CD8-positive, alpha-beta T cell (primary cell): ENCODE measurements at places on chromosomes 7 and 10. TPM values are rescaled to one million over a fixed set of nuclear protein-coding genes. Genes with fewer than 3 reads are reported as not detected.

DNA sequence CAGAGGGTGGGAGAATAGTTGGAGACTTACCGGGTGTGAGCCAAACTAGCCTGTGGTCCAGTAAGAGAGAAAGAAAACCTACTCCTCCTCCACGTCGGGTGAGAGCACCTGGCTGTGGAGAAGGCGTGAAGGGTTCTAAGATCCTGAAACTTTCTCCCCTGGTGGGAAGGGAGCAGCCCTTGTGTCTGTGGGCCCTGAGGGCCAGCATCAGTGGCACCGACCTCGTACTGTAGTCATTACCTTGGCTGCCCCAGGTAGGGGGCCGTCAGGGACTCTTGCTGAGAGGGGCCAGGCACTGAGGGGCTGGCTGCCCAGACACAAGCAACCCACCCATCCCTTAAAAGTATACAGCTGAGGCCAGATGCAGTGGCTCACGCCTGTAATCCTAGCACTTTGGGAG, 69.5 kb upstream of the LOXL4 start:
- DNase-seq: no peak

GRCh38 chr10:93703066-93703465, 674 bp upstream of the FRA10AC1 start:
- DNase-seq: no peak

- no peak for DNase-seq
These were observed 6.1 kb upstream of the DDX50 start for GRCh38 chr10:68895041-68895440.

DNA sequence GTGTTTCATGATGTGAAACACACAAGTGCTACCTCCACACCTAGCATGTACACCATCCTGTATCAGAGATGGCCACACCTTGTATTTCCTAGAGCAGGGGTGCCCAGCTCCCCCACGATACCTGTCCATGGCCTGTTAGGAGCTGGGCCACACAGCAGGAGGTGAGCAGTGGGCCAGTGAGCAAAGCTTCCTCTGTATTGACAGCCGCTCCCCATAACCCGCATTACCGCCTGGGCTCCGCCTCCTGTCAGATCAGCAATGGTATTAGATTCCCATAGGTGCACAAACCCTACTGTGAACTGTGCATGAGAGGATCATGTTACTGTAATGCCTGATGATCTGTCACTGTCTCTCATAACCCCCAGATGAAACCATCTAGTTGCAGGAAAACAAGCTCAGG, 145.6 kb upstream of the RNF32 start:
- DNase-seq: no peak

- no peak for DNase-seq
These were observed 118.1 kb downstream of the TPST1 start for GRCh38 chr7:66323114-66323796.

- no peak for DNase-seq
These were observed 36.0 kb upstream of the PAX2 start for GRCh38 chr10:100709146-100710082.

DNA sequence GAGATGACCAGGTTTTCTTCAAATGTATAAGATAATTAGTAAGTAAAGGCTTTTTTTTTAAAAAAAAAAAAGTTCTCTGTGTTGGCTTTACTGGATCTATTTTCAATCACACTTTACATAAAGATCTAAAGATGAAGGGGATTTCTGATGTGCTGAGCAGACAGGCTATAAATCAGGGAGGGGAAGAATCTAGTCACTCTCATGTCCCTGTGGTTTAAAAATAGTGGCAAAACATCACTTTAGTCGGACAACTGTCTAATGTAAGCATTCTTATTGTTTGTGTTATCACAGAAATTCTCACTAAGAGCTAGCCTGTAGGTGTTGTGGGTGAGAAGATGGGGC, 132.7 kb downstream of the ICA1 start:
- DNase-seq: peak; percentile 65

DNA sequence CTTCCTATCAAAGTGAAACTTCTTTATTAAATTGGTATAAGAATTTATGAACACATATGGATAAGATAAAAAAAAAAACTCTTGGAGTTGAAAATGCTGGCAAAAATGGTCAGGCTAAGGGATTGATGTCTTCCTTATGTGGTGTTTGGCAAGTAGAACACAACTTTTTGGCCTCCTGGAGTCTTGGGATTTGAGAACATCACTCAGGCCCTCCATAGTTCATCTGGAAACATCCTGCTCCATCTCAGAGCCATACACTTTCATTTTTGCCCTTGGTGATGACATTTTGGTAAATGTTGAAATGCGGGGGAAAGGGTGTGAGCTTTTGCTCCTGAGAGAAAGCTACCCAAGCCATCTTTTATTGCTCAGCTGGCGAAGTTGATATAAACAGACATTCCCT, 27.5 kb upstream of the BTBD16 start:
- DNase-seq: no peak

DNA sequence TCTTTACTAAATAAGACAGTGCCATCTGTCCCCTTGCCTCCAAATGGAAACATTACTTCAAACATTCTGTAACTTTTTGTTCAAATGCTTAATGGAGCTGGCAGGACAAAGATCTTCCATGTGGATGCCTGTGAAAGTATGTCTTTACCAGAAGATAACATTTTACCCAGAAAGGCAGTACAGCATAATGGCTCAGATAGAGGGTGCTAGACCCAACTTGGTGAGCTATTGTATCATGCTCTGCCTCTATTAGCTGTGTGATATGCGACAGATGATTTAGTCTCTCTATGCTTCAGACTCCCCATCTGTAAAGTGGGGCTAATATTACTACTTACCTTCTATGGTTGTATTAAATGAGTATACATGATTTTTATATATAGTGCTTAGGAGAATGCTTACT, 8.8 kb upstream of the SMKR1 start:
- DNase-seq: no peak

DNA sequence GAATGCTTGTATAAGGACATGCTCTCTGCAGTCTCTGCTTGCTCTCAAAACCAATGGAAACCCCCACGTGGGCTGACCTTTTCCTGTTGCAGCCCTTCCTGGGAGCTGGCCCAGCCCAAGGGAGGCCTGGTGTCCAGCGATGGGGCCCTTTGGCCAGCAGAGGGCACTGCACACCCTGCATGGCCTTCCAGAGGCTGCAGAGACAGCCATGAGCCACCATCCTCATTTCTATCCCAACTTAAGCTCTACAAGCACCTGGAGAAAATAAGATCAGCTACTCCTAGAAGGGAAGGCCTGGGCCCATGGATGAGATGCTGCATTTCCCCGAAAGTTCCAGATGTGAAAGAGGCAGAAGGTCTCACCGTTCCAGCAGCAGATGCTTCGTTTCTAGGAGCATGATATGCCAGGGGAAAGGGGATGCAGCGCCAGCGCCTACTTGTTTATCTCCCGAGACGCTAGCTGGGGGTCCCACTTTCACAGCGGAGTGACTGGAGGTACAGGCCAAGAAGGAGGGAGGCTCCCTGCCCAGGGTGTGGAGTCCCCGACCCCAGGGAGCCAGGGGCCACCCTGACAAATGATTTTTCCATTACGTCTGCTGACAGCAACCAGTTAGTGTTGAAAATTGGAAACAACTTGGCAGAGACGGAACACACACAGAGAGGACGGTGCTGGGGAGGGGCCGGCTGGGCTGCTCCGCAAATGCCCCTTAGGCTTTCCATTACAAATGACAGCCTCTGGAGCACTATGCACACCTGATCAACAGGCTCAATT, 106.4 kb downstream of the ZRANB1 start:
- peak; percentile 23 for DNase-seq

DNA sequence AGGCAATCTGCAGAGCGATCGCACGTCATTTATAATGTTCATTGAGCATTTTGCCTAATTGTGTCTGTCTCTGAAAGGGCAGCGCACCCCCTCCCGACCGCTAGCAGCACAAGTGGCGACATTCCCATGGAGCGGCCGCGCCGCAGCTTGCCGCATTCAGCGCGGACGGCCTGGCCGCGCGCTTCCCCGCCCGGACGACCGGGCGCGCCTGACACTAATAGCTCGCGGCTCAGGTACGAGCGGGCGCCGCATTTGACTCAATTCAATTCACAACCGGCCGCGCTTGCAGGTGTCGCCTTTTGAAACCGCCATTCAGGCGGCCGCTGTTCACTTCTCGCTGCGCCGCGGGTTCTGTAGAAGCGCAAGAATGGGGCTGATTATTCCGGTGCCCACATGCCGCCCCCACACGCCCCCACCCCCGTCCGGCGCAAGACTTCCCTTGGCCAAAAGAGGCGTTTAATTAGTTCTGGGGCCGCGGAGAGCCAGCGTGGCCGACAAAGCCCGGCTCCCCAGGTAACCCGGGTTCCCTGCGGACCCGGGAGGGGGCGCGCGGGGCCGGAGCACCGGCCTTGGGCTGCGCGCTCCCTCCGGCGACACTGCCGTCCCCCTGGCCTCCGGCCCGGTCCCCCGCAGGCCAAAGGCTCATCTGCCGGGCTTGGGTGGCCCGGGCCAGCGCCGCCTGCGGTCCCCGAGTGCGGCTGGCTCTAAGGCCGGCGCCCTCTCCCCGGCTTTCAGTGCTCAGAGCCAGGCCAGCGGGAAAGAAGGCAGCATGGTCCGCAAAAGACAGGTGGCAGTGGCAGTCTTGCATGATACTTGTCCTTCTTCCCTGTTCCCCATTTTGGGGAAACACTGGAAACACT, 18.7 kb upstream of the PTF1A start:
- no peak for DNase-seq

GRCh38 chr10:133372507-133372906, 647 bp downstream of the ECHS1 start:
- DNase-seq: no peak

- peak; percentile 68 for DNase-seq
These were observed 5.3 kb downstream of the HOXA11 start for GRCh38 chr7:27179503-27180430.

GRCh38 chr7:20794676-20795075, 8.0 kb upstream of the SP8 start:
- no peak for DNase-seq

DNA sequence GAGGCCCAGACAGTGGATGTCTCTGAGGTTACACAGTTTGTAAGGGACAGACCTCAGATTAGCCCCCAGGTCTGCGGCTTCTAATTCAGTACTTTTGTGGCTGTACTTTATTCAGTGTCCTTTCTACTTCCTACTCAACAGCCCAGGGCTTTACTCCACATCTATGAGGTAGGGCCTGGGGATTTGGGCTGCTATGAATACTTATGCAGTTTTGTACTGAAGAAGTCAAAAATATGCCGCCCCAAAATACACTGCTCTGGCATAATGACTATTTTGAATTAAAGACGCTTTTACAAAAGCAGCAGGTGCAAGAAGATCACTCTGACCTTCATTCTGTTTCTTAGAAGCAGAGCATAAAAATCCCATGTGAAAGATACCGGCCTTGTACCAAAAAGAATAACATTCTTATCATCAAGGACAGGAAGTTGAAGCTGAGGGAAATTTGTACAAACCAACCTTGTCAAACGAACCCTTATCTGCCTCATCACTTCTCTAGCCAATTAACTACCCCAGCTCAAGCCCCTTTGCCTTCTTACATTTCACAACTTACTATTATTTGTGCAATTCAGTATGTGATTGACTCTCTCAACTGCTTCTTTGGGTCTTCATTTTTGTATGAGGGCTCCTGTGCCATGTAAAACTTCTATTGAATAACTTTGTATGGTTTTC, 26.1 kb upstream of the TRUB1 start:
- no peak for DNase-seq

DNA sequence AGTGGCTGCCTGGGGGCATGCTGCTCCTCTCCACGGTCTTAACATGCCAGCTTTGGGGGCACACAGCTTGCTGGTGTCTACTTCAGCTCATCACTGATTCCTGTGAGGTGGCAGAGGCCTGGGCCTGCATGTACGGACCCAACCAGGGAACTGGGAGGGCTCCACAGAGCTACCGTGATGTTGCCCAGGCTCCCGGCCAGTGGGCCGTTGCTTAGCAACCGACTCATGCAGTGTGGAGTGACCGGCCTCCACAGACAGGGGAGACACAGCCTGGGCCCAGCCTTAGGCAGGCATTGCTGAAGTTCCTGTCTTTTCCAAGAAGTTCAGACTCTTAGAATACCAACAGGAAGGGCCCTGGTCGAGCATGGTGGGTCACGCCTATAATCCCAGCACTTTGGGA, 25.8 kb upstream of the SH2B2 start:
- no peak for DNase-seq

GRCh38 chr7:9955138-9955537, 1018.5 kb upstream of the PHF14 start:
- DNase-seq: no peak

- DNase-seq: no peak
These were observed 212.3 kb downstream of the C7orf25 start for GRCh38 chr7:42699380-42700178.

DNA sequence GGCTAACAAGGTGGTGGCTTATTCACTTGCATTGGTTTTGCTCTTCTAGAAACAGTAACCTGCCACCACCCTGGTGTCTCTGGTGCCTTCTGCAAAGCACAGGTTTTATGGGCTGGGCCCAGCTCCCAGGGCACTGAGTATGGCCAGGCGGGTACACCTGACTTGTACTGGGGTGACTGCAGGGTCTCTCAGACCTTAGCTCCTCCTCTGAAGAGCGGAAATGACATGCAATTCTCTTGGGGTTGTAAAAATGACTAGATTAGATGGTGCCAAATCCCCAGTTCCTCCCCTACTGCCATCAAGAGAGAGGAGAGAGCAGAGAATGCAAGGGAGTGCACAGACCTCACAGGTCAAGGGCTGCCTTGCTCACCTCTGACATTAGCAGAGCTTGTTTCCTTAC, 14.7 kb downstream of the ESYT2 start:
- DNase-seq: peak; percentile 39

GRCh38 chr7:132436121-132436520, 140.1 kb downstream of the PLXNA4 start:
- no peak for DNase-seq

DNA sequence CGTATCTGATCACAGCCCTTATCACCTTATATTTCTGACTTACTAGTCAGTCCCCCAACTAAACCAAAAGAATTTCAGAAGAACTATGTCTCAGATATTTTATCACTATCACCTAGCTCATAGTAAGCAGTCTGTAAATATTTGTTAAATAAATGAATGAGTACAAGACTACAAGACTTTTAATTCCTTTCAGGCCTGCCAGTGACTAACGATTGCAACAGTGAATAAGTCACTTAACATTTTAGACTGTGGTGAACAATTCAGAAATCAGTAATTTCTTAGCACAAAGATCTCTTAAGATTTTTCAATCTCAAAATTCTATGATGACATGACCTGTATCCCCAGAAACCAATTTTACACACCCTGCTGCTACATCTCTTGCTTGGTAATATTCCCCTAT, 162.2 kb downstream of the IMMP2L start:
- DNase-seq: no peak

- DNase-seq: no peak
These were observed 30.0 kb downstream of the AGAP4 start for GRCh38 chr10:45817130-45817859.

GRCh38 chr7:80014511-80014910, 120.1 kb upstream of the GNAI1 start:
- no peak for DNase-seq

GRCh38 chr7:1752771-1753563, 82.9 kb downstream of the ELFN1 start:
- no peak for DNase-seq

GRCh38 chr10:103936022-103936421, 18.0 kb upstream of the STN1 start:
- DNase-seq: no peak

GRCh38 chr10:24708081-24708480, 15.6 kb downstream of the ARHGAP21 start:
- DNase-seq: no peak

Gene RBP4
- not detected for total RNA-seq

Gene FFAR4
- total RNA-seq: not detected

Gene PAX4
- not detected for total RNA-seq

Gene PRKCQ
- 26.6 TPM for total RNA-seq

Gene GSTO2
- 0.75 TPM for total RNA-seq

Gene MBL2
- total RNA-seq: not detected

Gene TAS2R41
- not detected for total RNA-seq

Gene CHST15
- total RNA-seq: 0.33 TPM

Gene TWIST1
- not detected for total RNA-seq

Gene CCSER2
- total RNA-seq: 141 TPM
